ENCODE measurements at places on chromosomes 6 and 20.

GRCh38 chr20:41608606-41609005, 9.6 kb downstream of the CHD6 start:
- DNase-seq = no peak

DNA sequence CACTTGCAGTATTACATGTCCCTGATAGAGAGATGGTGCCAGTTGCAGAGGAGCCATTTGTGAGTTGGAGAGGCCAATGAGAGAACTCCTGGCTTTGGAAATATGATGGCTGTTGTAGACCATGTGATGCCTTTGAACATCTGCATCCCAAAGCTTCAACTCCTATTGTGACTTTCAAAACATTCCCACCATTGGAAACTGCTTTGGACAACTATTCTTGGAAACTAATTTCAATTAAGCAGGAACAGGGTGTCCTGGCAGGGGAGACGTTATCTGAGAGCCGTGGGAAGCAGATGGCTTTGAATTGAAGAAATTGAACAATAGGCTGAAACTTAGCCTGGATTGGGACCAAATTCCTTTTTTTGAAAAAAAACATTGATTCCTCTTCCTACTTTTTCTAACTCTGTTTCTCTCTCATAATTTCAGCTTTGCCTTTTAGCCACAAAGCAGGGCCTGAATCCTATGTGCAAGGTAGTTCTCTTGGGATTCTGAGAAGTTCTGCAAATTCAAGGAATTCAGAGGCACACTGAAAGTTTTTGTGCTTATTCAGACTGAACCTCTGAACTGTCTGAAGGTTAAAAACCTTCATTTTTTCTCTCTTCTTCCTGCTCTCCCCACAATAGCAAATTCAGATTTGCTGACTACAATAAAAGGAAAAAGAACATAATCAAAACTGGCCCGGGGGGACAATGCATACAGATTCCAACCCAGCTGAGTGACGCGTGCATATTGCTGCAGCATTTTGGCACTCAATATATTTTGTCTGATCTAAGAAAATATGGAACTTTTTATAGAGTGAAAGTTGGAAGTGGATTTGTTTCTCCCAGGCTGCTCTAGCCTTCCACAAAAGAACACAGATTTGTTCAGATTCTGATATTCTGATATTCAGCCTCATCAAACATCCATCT, 720.4 kb upstream of the CHD6 start:
- DNase-seq = no peak

GRCh38 chr20:17466641-17467040, 64.5 kb downstream of the BFSP1 start:
- DNase-seq = no peak

DNA sequence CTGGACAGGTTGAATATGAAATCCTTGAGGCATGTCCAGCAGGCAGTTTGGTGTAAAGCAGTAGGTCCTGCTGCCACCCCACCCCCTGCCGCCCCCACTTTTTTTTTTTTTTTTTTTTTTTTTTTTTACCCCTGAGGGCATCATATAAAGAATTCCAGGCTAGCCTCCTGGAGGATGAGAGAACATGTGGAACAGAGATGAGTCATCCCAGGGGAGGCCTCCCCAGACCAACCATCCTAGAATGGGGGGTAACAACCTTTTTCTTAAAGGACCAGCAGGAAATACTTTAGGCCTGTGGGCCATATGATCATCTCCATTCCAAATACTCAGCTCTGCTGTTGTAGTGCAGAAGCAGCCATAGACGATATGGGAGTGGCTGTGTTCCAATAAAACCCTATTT, 170.9 kb downstream of the GJA10 start:
- no peak for DNase-seq

DNA sequence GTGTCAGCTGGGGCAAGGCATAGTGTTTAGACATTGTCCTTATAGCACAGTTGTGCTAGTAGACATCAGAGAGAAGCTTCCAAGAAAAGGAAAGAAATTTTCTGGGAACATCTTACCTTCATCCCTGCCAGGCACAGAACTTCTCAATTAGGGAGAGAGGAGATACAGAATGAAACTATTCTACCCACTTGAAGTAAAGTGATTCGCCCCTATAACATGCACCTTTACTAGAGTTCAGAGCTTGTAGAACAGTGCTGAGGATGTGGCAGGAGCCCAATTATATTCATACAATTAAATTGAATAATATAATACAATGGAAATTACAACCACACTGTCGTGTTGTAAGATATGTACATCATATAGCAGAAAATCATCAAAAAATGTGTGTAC, 1063.9 kb upstream of the CITED2 start:
- no peak for DNase-seq

- no peak for DNase-seq
Measured at GRCh38 chr6:16154904-16155303, 26.0 kb downstream of the MYLIP start.

- DNase-seq = no peak
Measured at GRCh38 chr6:14012313-14013030, 87.7 kb downstream of the RNF182 start.

GRCh38 chr6:124870611-124871459, 91.4 kb upstream of the RNF217 start:
- DNase-seq = no peak

GRCh38 chr6:127051571-127052260, 66.8 kb upstream of the RSPO3 start:
- DNase-seq = no peak

DNA sequence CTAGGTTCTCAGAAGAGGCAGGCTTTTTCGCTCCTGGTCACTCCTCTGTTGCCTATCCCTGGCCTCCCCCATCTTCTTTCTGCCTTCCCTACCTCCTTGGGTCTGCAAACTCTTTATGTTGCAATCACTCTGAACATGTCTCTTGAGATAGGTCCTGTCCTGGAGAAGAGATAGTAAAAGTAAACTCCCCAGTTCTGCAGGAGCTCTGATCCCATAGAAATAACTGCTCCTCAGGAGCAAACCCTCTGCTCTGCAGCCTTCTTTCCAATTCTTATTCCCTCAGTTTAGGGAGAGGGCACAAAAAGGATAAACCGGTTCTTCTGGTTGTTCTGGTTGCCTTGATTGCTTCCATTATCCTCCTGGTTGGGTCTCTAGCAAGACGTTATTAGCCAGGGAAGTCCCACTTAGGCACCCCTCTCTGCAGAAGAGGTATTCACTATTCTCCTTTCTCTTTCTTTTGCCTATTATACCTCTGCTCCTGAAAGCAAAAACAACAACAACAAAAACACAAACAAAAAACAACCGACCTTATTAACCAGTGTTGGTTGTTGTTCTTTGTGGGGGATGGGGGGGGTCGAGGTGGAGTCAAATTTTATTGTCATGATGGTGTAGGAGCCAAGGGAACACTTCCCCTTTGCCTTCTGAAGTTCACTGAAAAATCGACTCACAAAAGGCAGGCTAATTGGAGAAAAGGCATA, 973 bp downstream of the TRIM38 start:
- DNase-seq = no peak

- DNase-seq = no peak
Measured at GRCh38 chr6:7051780-7052442, 55.9 kb upstream of the RREB1 start.

GRCh38 chr6:7992002-7992815, 72.0 kb downstream of the BLOC1S5 start:
- no peak for DNase-seq

- DNase-seq = no peak
Measured at GRCh38 chr6:160051390-160051789, 70.2 kb upstream of the SLC22A1 start.

DNA sequence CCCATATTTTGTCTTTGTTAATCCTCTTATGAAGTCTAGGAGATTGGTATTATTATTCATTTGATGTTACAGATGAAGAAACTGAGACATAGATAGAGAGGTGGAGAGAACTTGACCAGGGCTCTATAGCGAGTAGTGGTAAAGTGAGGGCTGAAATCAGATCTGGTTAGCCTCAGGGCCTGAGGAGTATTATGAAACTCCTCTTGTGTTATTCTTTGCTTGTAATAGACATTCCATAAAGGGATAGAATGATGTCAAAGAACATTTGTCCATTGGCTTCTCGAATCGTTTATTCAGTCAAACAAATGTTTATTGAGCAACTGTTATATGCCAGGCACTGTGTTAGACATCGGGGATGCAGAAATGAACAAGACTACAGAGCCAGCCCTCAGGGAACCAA, at the start of gene IL22RA2:
Gene IL22RA2 (minus strand): TSS at position 144 of the 400 bp plus-strand sequence. CDS start 11,895 bp downstream, outside the sequence.
- no peak for DNase-seq

GRCh38 chr6:118017301-118017848, 110.3 kb downstream of the SLC35F1 start:
- DNase-seq = no peak

GRCh38 chr6:89371849-89372505, 19.5 kb upstream of the UBE2J1 start:
- no peak for DNase-seq

GRCh38 chr6:38445336-38445735, 194.4 kb downstream of the BTBD9 start:
- no peak for DNase-seq

- DNase-seq = no peak
Measured at GRCh38 chr6:10373642-10374359, 41.1 kb downstream of the TFAP2A start.

DNA sequence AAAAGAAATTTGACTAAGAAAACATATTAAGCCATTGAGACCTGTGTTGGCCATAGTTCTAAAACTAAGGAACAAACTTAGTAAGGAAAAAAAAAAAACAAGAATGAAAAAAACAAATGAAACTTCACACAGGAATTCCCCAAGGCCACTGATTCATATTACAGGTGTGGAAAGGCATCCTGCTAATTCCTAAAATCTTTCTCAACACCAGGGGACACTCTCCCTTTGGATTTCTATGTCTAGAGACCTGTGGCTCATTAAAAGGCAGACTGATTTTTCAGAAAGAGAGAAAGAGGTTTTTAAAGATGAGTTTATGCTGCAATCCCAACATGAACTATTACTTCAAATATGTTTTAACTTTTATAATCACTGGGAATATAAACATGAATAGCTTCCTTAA, at the start of gene OR12D1:
Gene OR12D1 (plus strand): TSS at position 341 of the 400 bp plus-strand sequence.
- DNase-seq = no peak

- no peak for DNase-seq
Measured at GRCh38 chr20:47338131-47338628, 18.3 kb downstream of the ZMYND8 start.

DNA sequence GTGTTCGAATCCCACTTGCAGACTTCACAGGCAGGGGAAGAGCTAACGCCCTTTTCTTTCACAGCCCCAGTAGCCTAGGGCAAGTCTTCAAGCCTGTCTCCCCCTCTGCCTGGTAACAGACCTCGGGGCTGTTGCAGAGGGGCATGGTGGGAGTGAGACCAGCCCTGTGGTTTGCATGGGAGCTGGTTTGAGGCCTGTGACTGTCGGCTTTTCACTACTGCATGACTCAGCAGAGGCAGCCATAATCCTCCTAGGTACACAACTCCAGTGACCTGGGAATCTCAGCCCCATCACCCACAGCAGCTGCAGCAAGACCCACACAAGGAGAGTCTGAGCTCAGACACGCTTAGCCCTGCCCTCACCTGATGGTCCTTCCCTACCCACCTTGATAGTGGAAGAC, 55.3 kb upstream of the POPDC3 start:
- no peak for DNase-seq

- no peak for DNase-seq
Measured at GRCh38 chr20:57711311-57711712, 1.5 kb upstream of the PMEPA1 start.

GRCh38 chr6:15152700-15153099, 93.2 kb upstream of the JARID2 start:
- DNase-seq = no peak

DNA sequence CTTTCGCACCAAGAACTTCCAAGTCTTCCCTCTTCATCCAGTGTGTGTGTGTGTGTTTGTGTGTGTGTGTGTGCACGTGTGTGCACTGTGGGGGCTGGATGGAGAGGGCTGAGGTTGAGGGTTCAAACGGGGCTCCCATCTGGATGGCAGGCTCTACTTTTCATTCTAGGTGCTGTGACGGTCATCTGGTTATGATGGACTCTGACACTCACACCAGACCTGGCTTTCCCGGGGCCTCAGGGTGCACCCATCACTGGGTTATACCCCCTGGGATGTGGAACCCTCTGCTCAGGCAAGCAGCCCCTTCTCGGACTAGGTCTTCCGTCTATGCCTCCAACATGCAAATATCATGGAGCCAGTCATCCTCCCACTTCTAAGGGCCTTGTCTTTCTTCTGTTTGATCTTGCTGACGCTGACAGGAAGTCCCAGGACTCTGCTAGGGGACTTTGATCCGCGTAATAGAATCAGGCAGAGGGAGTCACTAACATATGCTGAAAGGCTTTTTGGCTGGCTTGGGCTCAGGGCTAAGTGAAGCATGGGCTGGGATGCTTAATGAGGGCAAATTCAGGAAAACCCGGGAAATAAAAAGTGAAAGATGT, 313.6 kb downstream of the CDC5L start:
- DNase-seq = no peak

GRCh38 chr6:141484711-141485110, 648.0 kb upstream of the GJE1 start:
- no peak for DNase-seq

DNA sequence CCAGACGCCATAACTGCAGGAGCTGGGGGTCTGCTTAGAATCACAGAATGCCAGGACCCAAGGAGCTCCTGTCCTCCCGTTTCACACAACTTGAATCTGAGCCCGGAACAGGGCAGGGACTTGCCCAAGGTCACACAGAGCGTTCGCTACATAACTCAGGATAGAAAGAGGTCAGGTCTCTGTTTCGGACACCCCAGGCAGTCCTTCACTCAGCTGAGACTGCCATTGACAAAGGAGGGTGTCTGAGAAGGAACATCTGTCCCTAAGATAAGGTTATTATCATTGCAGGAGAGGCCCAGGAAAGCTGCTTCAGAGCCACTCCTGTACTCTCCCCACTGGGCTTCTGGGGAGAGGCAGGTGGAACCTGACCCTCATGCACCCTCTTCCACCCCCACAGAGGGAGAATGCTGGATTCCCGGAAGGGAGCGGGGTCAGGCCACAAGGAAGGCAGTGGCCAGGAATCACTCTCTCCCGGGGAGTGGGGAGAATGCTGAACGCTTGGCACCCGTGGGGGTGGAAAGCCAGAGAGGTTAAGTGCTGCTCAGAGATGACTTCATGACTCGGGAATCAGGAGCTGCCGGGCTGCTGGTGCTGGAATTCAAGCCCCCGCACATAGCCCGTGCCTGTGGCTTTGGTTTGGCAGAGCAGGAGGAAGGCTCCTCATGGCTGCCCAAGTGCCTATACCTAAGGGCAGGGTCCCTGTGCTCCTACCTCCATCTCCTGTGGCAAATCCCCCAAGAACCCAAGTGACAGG, 10.7 kb downstream of the SDC4 start:
- DNase-seq = no peak

GRCh38 chr20:38208523-38208922, 43.5 kb upstream of the TGM2 start:
- no peak for DNase-seq

DNA sequence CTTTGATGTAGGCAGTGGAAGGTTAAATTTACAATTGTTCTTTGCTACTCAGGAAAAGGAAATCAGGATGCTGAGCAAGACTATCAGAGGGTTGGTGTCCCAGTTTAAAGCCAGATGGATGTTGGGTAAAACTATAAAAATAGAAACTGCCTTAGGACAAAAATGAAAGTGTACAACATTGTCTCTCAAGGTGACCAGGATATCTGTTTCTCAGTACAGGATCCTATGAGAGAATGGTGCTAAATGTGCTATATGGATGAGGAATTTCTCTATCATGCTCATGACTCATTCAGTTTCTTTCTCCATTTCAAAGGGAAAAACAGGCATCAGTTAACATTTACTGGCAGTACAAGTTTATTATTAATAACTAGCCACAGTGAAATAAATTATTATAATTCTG, 534.2 kb upstream of the GJE1 start:
- no peak for DNase-seq

GRCh38 chr6:3232017-3232945, 4.8 kb upstream of the TUBB2B start:
- DNase-seq = no peak

All from vagina (tissue), 2 donors.